Stomach (tissue), 19 donors: ENCODE measurements at places on chromosomes 6 and 20. TPM values are rescaled to one million over a fixed set of nuclear protein-coding genes. Genes with fewer than 3 reads are reported as not detected.
A peak's percentile ranks its signal among the peaks of the same experiment; 100 is the strongest.

The CST7 gene
- 2.2 TPM for total RNA-seq

The C6orf15 gene
- total RNA-seq = not detected

The MCM8 gene
- 3.2 TPM for total RNA-seq

The FNDC1 gene
- total RNA-seq = 0.43 TPM

- no peak overlapping the region for H3K4me3 ChIP-seq
- no peak overlapping the region for H3K27ac ChIP-seq
- no peaks in the 10 kb centered on the region for H3K27me3 ChIP-seq
- no peaks in the 10 kb centered on the region for H3K36me3 ChIP-seq
These were observed 7.2 kb upstream of the KIF25 start for GRCh38 chr6:167990016-167990945.

GRCh38 chr6:109782491-109782999, 91.4 kb downstream of the FIG4 start:
- no peak overlapping the region for H3K4me3 ChIP-seq
- no peak for DNase-seq
- no peak overlapping the region for H3K27ac ChIP-seq
- no peaks in the 10 kb centered on the region for H3K27me3 ChIP-seq

GRCh38 chr20:57071954-57072583, 194.4 kb downstream of the BMP7 start:
- peaks cover 37% of the 10 kb centered on the region for H3K27me3 ChIP-seq
- H3K4me1 ChIP-seq = no peaks in the 10 kb centered on the region
- no peak overlapping the region for H3K27ac ChIP-seq
- H3K4me3 ChIP-seq = no peak overlapping the region
- H3K36me3 ChIP-seq = no peaks in the 10 kb centered on the region
- DNase-seq = no peak

DNA sequence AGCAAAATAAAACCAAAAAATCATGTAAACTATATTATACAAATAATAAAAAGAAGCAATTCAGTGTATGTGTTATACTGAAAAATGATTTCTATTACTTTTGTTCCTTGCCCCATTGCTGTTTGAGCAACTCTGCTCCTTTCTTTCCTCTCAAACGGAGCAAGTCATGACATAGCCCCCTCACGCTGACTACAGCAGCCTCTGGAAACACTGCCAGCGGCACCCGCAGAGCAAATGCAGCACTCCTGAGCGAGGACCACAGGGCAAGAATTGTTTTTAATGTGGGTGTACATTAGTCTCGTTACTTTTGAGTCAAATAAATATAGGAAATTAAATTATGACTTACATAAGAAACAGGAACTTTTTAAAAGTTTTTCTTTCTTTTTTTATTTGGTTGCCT, 350.1 kb upstream of the HSF2 start:
- no peaks in the 10 kb centered on the region for H3K36me3 ChIP-seq
- no peak overlapping the region for H3K27ac ChIP-seq
- H3K4me1 ChIP-seq = no peaks in the 10 kb centered on the region
- no peak for DNase-seq

DNA sequence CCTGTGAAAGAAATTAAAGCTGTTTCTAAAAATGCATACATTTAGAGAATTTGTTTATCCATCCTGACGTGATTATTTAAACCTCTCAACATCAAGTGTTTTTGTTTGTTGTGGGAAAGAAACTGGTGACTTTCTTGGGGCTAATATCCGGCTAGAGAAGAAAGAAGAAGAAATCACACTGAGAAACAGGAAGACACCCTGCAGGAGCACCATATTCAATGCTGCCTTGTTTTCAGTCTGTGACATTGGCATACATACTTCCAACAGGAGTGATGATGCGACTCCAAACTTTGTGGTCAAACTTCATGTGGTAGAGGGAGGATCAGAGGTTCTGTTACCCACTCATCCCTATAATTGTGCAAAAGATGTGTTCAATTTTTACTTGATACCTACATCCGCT, 997.6 kb upstream of the CITED2 start:
- no peak overlapping the region for H3K27ac ChIP-seq
- H3K27me3 ChIP-seq = no peaks in the 10 kb centered on the region
- H3K4me3 ChIP-seq = no peak overlapping the region
- no peaks in the 10 kb centered on the region for H3K4me1 ChIP-seq

- H3K27ac ChIP-seq = no peak overlapping the region
- DNase-seq = peak; percentile 32
- H3K4me3 ChIP-seq = no peak overlapping the region
- no peaks in the 10 kb centered on the region for H3K27me3 ChIP-seq
- no peaks in the 10 kb centered on the region for H3K36me3 ChIP-seq
These were observed 369.1 kb downstream of the MAFB start for GRCh38 chr20:40319741-40320516.

GRCh38 chr6:167137081-167137480, 14.2 kb downstream of the CCR6 start:
- DNase-seq = no peak
- H3K4me1 ChIP-seq = no peaks in the 10 kb centered on the region
- no peak overlapping the region for H3K4me3 ChIP-seq

DNA sequence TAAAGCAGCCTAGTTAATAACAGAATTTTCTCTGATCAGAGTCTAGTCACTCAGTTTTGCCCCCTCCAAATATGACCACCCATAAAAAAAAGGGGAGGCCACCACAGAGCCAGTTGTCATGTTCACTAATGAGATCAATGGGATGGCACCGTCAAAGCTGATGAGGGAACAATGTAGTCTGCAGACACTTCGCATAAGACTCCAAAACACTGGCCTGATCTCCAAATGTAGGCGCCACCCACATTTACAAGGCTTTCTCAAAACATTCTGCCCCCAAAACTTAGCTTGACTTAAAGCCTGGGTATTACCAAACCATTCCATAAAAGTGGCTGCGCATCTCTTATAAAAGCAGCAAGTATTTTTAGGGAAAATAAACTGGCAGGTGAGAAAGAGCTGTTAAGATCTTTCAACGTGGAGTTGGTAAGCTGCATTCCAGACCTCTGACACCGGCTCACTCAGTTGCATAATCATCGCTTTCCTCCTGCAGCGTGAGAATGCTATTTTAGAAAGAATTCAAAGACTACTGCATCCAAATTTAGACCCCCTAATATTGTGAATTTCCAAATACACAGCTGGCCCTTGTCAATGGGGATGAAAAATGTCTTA, 59.3 kb downstream of the TBC1D7 start:
- no peak overlapping the region for H3K27ac ChIP-seq
- DNase-seq = peak; percentile 56
- peaks cover 4% of the 10 kb centered on the region for H3K4me1 ChIP-seq
- H3K4me3 ChIP-seq = no peak overlapping the region

DNA sequence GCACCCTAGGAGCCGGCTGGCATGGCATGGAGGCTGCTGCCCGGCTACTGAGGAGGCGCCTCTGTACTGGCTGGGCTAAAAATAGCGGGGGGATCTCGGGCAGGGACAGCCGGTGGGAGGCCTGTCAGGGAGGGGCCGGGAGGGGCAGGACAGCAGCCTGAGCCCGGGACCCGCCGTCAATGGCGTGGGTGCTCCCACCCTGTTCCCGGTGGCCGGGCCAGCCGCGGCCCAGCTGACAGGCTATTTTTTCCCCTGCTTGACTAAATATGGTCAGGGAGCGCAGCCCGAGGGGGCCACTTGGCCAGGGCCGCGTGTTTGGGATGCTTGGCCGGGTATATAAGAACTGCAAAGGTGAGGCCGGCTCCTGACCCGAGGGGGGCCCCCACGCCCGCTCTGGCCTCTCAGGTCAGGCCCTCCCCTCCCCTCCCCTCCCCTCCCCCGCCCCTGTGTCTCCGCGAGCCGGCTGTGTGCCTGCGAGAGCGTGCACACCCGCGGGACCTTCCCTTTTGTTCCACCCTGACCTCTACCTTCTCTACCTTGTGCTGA, 74.4 kb upstream of the GATA5 start:
- H3K4me3 ChIP-seq = peak overlapping the region; percentile 51
- peaks cover 61% of the 10 kb centered on the region for H3K27me3 ChIP-seq
- H3K36me3 ChIP-seq = no peaks in the 10 kb centered on the region
- no peak for DNase-seq

GRCh38 chr6:39231521-39232243, 2.4 kb upstream of the KCNK5 start:
- H3K27me3 ChIP-seq = no peaks in the 10 kb centered on the region
- no peak overlapping the region for H3K4me3 ChIP-seq
- H3K36me3 ChIP-seq = no peaks in the 10 kb centered on the region
- peaks cover 16% of the 10 kb centered on the region for H3K4me1 ChIP-seq
- DNase-seq = no peak
- H3K27ac ChIP-seq = no peak overlapping the region

GRCh38 chr20:50518270-50518721, 8.1 kb downstream of the PTPN1 start:
- peaks cover 93% of the 10 kb centered on the region for H3K4me1 ChIP-seq
- no peak for DNase-seq
- H3K27ac ChIP-seq = no peak overlapping the region
- no peak overlapping the region for H3K4me3 ChIP-seq

DNA sequence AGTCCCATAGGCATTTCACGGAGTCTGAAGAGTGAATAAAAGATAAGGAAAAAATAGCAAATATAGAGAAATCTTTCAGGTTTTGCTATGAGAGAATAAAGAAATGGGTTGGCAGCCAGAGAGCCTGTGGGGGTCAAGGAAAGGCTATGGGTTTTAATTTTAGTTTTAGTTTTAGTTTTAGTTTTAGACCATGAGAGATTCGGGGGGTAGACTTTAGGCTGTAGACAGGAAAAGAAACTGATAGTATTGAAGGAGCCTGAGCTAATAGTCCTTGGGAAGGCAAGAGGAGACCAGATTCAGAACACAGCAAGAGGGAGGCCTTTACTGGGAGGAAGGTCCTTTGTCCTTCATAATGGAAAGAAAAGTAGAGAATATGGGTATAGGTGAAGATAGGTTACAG, 19.3 kb downstream of the DOP1A start:
- H3K27me3 ChIP-seq = no peaks in the 10 kb centered on the region
- no peak overlapping the region for H3K4me3 ChIP-seq
- H3K27ac ChIP-seq = no peak overlapping the region
- no peaks in the 10 kb centered on the region for H3K4me1 ChIP-seq
- no peaks in the 10 kb centered on the region for H3K36me3 ChIP-seq
- DNase-seq = no peak

GRCh38 chr6:85866370-85866730, 223.7 kb upstream of the SYNCRIP start:
- H3K27me3 ChIP-seq = no peaks in the 10 kb centered on the region
- peak overlapping the region; percentile 79 for H3K27ac ChIP-seq

DNA sequence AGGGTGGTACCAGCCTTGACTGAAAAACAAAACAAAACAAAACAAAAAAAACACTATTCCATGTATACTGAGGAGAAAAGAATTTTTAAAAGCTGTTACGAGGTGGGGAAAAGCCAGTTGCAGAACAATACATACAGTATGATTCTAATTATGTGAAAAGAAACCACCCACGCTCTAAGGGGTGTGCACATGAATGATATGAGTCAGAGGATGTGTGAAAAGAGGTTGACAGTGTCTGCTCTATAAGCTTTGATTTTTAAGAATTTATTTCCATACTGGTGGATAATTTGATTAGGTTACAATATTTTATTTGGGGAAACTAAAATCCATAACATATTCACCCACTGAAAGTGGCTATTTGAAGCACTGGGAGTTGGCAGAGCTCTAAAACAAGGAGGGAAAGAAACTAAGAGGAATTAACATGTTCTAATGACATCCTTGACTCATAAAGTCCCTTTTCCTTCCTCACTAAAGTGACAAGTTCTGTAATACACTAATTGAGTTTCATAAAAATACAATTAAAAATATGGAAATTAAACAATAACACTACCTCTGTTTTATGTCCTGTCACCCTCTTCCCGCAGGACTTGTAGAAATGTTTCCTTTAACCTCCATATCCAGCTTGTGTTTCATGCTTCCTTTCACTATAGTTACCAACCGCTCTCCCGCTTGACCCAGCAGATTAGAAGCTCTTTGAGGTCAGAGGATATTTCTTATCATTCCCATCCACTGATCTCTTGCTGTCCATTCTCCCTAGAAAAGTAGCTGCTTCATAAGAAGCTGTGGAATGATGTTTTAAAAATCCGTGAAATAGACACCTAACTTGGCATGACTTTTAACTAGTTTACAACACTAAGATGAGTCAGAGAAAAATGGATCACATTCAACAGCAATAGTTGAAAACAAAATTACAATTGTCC, 118.6 kb upstream of the CCDC28A start:
- no peak overlapping the region for H3K4me3 ChIP-seq
- no peaks in the 10 kb centered on the region for H3K36me3 ChIP-seq
- no peak overlapping the region for H3K27ac ChIP-seq

DNA sequence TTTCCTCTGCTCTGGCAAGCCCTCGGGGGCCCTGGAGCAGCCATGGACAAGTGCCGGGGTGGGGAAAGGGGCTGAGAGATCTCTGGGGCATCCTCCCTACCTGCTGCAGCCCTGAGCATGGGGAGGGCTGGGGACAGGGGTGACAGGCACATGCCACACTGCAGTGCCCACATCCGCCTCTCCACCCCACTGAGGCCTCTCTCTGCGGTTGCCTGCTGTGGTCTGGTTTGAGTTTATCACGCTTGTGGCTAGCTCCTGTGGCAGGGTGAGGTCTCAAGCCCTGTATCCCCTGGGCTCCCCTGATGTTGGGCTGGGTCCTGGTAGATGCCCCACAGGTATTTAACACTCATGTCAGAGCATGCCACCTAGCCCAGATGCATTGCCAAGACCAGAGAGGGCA, 52.9 kb upstream of the MLN start:
- H3K27ac ChIP-seq = no peak overlapping the region
- peaks cover 14% of the 10 kb centered on the region for H3K27me3 ChIP-seq
- H3K4me1 ChIP-seq = peaks cover 20% of the 10 kb centered on the region
- peak; percentile 31 for DNase-seq
- H3K36me3 ChIP-seq = no peaks in the 10 kb centered on the region

GRCh38 chr20:24939036-24939435, 10.0 kb upstream of the CST7 start:
- no peaks in the 10 kb centered on the region for H3K27me3 ChIP-seq
- H3K36me3 ChIP-seq = no peaks in the 10 kb centered on the region
- no peak overlapping the region for H3K27ac ChIP-seq
- no peaks in the 10 kb centered on the region for H3K4me1 ChIP-seq
- H3K4me3 ChIP-seq = no peak overlapping the region
- DNase-seq = no peak

GRCh38 chr6:33705268-33705885, 6.1 kb downstream of the UQCC2 start:
- H3K27ac ChIP-seq = no peak overlapping the region
- no peaks in the 10 kb centered on the region for H3K27me3 ChIP-seq
- no peak overlapping the region for H3K4me3 ChIP-seq

DNA sequence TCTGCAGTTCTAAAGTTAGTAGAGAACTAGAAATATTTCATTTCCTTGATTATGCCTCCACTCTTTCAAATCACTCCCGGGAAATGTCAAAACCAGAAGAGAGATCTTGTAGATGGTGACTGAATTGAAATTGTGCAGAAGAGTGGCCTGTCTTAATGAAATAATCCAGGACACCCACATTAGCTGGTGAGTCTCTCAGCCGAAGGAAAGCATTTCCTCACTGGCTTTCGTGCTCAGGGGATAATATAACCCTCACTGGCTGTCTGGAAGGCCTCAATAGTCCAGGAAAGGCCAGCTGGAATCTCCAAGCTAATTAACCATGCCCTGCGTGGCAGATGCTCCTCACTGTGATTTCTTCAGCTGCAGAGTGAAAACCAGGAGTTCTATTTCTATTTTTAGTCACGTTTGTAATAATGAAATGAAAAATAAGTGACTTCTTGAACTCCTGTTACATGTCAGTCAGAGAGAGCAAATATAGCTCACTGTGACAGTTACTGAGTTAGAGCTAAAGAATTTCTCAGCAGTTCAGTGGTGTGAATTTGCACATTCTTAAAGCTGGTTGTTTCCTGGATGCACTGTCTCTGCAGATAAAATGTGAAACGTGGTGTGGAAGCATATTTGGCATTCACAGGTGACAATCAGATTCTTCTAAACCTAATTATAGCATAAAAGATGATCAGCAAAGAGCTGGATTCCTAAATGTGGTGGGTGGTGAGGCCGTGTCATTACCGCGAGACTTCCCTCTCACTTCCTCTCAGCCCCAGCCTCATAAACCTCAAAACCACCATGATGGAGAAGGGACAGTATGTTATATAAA, 211.7 kb downstream of the LMBRD1 start:
- no peak for DNase-seq
- H3K4me3 ChIP-seq = no peak overlapping the region
- H3K27me3 ChIP-seq = no peaks in the 10 kb centered on the region
- H3K36me3 ChIP-seq = no peaks in the 10 kb centered on the region
